Neuronal stem cell (in vitro differentiated cells): ENCODE measurements at places on chromosomes 7 and 10.

GRCh38 chr7:94400643-94401427 lies 6.1 kb downstream of the COL1A2 start:
- no peak for DNase-seq

- DNase-seq = no peak
Observed at GRCh38 chr10:5508786-5509185, 9.4 kb upstream of the CALML5 start.

- no peak for DNase-seq
Observed at GRCh38 chr10:68572151-68572550, 12.0 kb downstream of the TET1 start.

DNA sequence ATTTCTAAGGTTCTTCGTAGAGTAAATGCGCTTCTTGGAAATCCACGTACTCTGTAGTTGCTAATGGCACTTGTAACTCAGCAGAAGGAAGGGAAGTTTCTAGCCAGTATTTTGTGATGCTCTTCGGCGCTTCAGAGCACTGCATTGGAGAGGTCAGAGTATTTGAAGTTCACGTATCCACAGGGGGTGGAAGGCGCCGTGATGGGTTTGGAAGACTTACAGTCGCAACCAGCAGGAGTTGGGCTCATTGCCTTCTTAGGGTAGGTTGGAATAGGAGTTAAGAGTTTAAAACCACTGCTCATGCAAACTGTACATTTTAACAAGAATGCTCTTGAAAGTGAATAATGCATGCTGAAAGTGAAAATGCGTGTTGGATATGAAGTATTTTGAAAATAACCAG lies 49.1 kb downstream of the SHH start:
- no peak for DNase-seq

DNA sequence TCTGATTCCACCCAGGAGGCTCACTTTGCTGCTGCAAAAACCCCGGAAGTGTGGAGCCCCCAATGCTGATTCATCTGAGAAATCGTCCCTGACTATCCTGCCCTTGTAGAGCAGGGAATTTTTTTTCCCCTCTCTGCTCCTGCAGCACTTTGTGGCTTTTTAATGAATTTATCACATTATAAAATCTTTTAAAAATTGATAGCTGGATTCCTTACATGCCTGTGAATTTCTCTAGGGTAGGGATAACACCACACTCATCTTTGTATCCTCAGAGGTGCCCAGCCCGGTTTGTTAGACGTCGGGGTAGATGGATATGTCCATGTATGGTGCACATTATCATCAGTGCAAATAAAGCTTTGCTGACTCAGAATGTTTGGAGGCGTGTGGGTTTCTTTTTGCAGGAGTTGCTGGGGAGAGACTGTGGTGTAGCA lies 185.7 kb downstream of the STK31 start:
- DNase-seq = no peak

DNA sequence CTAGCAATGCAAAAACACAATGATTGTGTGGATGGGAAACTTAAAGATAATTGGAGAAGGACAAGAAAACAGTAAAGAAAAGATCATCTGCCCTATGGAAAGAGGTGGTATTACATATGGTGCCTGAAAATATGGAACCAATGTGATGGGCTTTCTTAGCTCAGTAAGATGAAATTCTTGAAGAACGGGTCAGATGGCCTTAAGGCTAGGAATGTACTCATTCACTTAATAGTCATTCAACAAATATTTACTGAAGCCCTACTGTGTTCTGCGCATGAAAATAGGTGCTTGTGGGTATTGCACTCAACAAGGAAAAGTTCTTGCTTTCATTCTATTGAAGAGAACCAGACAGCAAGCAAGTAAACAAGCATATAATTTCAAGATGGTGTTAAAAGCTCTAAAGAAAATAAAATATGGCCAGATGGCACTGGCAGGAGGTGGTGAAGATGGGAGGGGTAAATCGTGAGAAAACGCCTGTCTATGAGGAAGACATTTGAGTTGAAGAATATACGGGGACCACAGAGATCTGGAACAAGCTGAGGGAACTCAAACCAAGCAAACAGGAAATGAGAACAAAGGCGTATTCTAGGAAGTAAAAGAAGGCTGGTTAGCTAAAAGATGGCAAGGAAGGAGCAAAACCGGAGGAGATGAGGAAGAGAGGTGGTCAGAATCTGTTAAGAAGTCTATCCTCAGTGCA lies 179.7 kb downstream of the ANK3 start:
- no peak for DNase-seq

- peak; percentile 69 for DNase-seq
Observed at GRCh38 chr7:55964261-55965099, at the start of gene NIPSNAP2. TSS of gene NIPSNAP2 (plus strand) at chr7:55964585. CDS start at chr7:55964610, 25 bp downstream.

GRCh38 chr10:6701289-6701688 lies 121.2 kb upstream of the PRKCQ start:
- DNase-seq = no peak

GRCh38 chr7:101910991-101911799 lies 93.8 kb downstream of the CUX1 start:
- no peak for DNase-seq

GRCh38 chr10:3813986-3814837 lies 29.2 kb upstream of the KLF6 start:
- no peak for DNase-seq

DNA sequence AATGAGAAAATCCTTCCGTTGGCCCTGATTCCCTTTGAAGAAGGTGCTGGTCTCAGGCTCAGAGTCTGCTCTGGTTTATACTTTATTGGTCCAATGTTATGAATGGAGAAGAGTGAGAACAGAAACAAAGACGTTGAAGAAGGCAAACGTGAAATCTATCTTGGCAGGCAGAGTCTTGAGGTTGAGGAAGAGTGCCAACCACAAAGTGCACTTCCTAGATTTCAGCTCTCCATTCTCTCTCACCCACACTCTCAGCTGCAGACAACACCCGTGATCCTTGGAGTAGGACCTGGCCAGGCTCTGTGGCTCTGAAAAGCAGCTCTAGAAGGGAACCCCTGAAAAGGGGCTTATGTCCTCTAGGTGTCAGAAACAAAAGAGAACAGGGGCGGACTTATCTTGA lies 128.9 kb upstream of the PLXNA4 start:
- no peak for DNase-seq

DNA sequence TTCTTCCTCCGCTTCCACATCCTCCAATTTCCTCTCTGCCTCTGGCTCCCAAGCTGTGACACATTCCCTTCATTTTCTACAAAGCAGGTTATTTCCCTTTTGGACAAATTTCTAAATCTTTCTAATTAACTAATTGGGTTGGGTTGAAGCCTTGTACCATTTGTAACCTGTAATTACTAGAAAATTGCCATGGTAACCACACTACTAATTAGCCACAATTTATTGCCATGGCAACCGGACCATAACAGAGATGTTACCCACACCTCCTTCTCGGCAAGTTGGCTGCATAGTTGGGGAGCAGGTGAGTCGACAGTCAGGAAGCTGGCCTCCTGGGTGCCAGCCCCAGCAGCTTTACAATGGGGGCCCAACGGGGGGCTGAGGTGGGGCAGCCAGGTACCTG lies 61.6 kb downstream of the GOLGA7B start:
- DNase-seq = no peak
